ENCODE measurements at places on chromosomes 5 and 9. TPM values are rescaled to one million over a fixed set of nuclear protein-coding genes. Genes with fewer than 3 reads are reported as not detected.

Gene TMEM171
- 1.7 TPM for total RNA-seq

Gene MLANA
- total RNA-seq = not detected

Gene SLC1A1
- 8.8 TPM for total RNA-seq

Gene SHOC1
- not detected for total RNA-seq

Gene PCDHGB7
- 11.7 TPM for total RNA-seq

GRCh38 chr5:151570512-151571269 lies 20.4 kb downstream of the FAT2 start:
- H3K36me3 ChIP-seq = no peaks in the 10 kb centered on the region
- H3K4me3 ChIP-seq = no peak overlapping the region
- DNase-seq = peak; percentile 83
- H3K27ac ChIP-seq = no peak overlapping the region

DNA sequence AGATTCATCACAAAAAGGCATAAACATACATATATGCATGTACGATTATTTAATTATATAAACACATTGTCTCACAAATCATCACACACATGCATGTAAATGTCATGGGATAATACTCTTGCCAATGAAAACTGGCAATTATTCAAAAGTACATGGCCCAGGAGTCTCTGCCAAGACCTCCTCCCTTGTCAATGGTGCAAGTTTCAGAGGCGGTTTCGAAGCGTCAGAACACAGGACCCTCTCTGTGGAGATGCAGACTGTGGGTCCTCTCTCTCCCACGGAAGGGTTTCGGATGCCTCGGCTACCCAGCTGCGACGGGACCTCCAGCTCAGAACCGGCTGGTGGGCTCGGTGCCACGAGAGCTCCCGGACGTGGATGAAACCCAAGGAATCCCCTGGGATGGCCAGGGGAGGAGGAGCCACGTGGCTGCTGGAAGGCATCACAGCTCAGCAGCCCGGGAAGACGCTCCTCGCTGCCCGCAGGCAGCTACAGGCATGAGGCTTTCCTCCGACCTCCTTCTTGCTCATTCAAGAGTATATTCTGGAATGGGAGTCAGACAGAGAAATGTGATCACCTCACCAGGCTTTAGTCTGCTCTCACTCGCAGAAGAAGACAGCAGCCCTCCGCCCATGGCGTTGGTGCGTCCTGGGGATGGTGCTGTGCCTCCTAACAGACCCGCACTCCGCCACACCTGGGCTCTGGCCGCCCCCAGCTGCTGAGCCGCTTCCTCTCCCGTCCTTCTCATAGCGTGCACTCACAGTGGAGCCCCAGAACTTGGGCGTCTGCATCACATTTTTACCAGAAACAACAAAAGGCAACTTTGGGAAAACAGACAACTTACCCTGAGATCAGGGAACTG lies 308.8 kb downstream of the IRX2 start:
- no peak overlapping the region for H3K4me3 ChIP-seq
- H3K4me1 ChIP-seq = no peaks in the 10 kb centered on the region
- no peaks in the 10 kb centered on the region for H3K27me3 ChIP-seq
- no peak overlapping the region for H3K27ac ChIP-seq
- no peaks in the 10 kb centered on the region for H3K36me3 ChIP-seq

DNA sequence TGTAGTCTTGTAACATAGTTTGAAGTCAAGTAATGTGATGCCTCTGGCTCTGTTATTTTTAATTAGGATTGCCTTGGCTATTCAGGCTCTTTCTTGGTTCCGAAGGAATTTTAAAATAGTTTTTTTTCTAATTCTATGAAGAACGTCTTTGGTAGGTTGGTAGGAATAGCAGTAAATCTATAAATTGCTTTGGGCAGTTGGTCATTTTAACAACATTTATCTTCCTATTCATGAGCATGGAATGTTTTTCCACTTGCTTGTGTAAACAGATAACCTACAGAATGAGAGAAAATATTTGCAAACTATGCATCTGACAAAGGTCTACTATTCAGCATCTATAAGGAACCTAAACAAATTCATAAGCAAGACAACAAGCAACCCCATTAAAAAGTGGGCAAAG lies 173.2 kb upstream of the TRPC7 start:
- DNase-seq = no peak
- no peak overlapping the region for H3K4me3 ChIP-seq
- no peaks in the 10 kb centered on the region for H3K27me3 ChIP-seq
- H3K4me1 ChIP-seq = no peaks in the 10 kb centered on the region
- no peak overlapping the region for H3K27ac ChIP-seq

- peaks cover 10% of the 10 kb centered on the region for H3K4me1 ChIP-seq
- DNase-seq = no peak
- H3K27me3 ChIP-seq = no peaks in the 10 kb centered on the region
- H3K36me3 ChIP-seq = no peaks in the 10 kb centered on the region
- H3K4me3 ChIP-seq = no peak overlapping the region
These were observed 21.7 kb upstream of the FAT2 start for GRCh38 chr5:151612689-151613427.

DNA sequence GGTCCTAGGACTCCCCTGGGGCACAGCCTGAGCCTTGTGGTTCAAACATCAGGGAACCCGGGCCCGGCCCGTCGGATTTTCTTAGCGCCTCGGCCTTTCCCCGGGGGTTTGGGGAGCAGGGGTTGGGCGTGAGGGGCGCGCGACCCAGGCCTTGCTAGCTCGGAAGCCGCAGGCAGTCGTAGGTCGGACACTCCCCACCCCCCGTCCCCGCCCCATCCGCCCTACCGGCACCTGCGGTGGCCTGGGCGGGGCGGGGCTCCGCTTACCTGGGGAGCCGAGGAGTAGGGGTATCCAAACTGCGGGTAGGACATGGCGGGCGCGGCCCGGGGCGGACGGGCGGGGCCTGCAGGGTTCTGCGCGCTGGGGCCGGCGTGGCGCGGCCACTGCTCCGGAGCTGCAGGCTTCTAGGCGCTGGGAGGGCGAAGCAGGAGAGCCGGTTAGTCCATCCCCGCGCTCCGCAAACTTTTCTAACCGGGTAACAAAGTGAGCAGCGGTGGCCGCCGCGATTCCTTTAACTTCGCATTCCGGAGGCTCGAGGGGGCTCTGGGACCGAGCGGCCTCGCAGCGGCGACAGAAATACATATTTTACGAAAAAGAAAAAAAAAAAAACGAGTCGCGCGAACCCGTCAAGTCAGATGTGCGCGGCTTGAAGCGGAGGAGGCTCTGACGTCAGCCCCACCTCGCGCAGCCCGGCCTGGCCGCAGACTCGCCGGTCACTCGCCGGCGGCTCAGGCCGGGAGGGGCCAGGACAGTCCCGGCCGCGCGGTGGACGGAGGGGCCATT lies at the start of gene IRX4:
Gene IRX4 (minus strand): TSS at position 589 of the 783 bp plus-strand sequence. CDS start 278 bp downstream, at position 311.
- H3K27ac ChIP-seq = no peak within 1 kb of the TSS
- peak within 1 kb of the TSS; percentile 59 for H3K4me3 ChIP-seq
- H3K36me3 ChIP-seq = no peaks in the 10 kb centered on the region
- peak; percentile 70 for DNase-seq
- peaks cover 28% of the 10 kb centered on the region for H3K4me1 ChIP-seq
- peaks cover 100% of the 10 kb centered on the region for H3K27me3 ChIP-seq

DNA sequence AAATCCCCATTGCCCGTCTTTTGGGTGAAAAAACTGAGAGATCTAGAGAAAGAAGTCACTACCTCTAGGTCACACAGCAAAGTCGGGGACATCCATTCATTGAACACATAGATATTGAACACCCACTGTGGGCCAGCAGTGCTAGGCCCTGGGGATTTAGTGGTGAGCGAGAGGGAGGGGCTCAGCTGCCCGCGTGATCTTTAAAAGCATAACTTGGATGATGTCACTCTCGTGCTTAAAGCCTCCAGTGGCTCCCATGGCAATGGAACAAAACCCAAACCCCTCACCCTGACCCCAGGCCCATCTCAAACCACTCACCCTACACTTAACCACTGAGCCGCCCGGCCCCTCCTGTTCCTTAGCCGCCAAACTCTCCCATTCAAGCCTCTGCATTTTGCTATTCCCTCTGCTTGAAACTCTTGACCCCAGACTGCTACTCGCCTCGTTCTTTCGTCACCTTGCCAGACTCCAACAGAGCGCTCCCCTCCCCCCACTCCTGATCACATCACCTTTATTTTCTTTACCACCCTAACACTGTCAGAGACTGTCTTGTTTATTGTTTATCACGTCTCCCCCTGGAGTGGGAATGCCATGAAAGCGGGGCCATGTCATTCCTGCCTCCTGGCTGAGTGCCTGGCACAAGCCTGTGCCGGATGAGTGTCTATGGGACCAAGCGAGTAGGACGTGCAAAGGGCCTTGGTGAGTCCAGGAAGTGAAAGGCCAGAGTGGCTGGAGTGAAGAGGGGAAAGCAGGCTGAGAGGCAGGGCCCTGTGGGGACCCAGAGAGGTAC lies 710 bp upstream of the PIP5KL1 start:
- no peaks in the 10 kb centered on the region for H3K36me3 ChIP-seq
- H3K4me3 ChIP-seq = peak overlapping the region; percentile 70
- peaks cover 27% of the 10 kb centered on the region for H3K4me1 ChIP-seq
- DNase-seq = peak; percentile 69

GRCh38 chr9:101038488-101038887 lies 10.0 kb downstream of the PLPPR1 start:
- DNase-seq = no peak
- no peaks in the 10 kb centered on the region for H3K27me3 ChIP-seq
- no peak overlapping the region for H3K27ac ChIP-seq
